ENCODE measurements at places on chromosomes 7 and 10.

DNA sequence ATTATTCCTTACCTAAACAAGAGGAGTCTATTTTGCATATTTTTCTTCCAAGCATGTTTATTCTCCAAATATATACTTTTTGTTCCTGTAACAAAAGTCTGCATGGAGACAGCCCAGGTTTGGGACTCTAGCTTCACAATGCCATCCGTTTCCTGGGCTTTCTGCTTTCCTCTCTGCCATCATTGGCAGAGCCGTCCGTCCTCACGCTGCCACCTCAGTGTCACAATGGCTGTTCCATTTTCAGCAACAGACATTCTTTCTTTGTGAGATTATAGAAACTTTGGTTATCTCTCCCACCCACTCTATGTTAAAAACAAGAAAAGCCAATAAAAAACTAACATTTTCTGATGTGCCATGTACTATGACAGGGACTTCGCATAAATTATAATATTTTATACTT is 825.2 kb downstream of the REEP3 start:
- no peak for DNase-seq

GRCh38 chr7:131937868-131938267 is 381.4 kb upstream of the PODXL start:
- DNase-seq = no peak

DNA sequence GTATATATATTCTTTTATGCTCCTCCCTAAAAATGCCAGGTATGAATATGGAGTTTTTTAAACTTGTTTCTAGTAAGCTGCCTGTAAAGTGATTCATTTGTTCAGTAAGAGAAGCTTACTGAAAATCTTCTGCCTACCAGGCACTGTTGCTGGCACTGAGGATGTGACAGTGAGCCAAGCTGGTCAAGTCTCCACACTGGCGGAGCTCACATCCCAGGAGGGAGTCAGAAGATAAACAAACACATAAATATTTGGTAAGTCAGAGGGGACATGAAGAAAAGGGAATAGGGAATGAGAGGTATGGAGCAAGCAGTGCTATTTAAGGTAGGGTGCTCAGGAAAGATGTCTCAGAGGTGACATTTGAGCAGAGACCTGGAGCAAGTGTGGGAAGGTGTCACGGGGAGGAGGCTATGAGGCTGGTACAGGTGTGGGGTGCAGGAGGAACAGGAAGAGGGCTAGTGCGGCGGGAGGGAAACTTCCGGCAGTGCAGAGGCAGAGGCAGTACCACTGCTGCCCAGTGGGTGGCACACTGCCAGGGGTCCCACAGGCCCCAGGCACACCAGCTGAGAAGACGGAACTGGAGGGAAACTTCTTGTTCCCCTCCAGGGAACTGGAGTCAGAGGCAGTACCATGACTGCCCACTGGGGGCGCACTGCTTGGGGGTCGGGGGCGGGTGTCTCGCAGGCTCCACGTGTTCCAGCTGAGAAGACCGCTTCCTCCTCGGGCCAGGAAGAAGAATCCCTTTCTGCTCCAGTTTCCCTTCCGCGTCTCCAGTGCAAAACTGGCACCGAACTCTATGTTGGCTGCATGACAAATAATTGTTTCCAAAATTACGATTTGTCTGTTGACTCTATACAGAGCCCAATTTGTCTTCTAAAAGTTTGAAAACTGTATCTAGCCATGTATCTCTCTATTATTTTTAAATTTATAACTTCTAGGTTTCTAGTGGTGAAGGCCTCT is 161.0 kb downstream of the TEX36 start:
- DNase-seq = no peak

GRCh38 chr7:116311816-116312471 is 101.6 kb downstream of the TES start:
- no peak for DNase-seq

- no peak for DNase-seq
Observed at GRCh38 chr10:73946253-73947145, 35.6 kb downstream of the PLAU start.

- no peak for DNase-seq
Observed at GRCh38 chr7:141693082-141693481, 8.9 kb downstream of the DENND11 start.

- DNase-seq = no peak
Observed at GRCh38 chr7:156722043-156722826, 81.7 kb downstream of the RNF32 start.

- no peak for DNase-seq
Observed at GRCh38 chr7:65477326-65477725, 103.7 kb downstream of the ZNF92 start.

GRCh38 chr10:11443468-11444154 is 167.8 kb downstream of the USP6NL start:
- no peak for DNase-seq

DNA sequence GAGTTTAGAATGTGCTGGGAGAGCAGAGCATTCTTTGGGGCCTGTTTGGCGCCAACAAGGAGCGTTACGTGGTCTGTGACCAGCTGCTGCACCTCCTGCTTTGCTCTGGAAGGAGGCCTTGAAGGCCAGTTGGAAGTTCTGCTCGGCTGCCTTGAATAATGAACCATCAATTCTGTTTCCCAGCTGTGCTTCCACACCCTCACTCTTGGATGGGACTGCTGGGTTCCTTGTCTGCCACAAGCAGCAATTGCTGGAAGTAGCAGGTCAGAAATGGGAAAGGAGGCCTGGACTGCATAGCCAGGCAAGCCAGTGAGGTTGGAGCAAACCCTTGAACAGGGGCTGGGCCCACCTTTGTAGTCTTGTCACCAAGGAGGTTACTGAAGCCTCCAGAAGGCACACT is 86.6 kb upstream of the INSYN2A start:
- peak; percentile 36 for DNase-seq

- DNase-seq = no peak
Observed at GRCh38 chr10:93652857-93653256, 40.5 kb downstream of the PDE6C start.

GRCh38 chr7:143973870-143974416 is 19.3 kb downstream of the OR2F1 start:
- no peak for DNase-seq

GRCh38 chr7:22584179-22584578 is 84.2 kb upstream of the STEAP1B start:
- no peak for DNase-seq

DNA sequence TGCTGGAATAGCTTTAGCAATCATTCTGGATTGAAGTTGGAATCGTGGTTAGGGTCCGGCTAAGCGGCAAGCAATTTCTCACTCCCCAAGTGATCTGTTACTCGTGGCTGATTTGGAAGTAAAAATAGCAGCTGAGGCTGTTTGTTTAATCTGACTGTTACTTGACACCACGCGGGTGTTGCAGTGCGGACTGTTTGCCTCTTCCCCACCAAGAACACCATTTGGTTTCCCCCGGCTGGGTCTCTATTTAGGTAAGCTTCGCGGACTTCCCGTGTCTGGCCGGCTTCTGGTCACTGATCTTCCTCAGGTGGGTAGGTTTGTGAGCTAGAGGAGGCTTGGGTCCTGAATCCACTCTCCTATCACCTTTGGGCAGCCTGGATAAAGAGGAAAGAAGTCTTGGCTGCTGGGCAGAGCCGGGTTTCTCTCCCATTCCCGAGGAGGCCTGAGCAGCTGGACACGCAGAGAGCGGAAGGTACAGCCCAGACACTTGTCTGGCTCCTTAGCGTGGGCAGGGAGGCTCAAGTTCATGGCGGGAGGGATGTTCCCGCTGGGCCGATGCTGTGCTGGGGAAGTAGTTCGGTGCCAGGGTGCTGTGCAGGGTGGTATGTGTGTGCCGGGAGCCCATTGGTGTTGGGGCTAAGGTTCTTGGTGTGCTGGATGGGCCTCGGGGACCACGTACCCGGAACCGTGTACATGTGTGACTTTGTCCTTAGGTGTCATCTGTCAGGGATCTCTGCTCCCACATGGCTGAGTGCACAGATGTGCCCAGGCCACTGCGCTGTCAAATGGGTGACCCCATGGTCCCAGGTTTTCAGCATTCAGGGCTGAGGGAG is at the start of gene C10orf71:
Gene C10orf71 (plus strand): TSS at position 188 of the 833 bp plus-strand sequence. CDS start 23,376 bp downstream, outside the sequence.
- DNase-seq = peak; percentile 51

GRCh38 chr7:84228526-84228925 is 33.9 kb upstream of the SEMA3A start:
- no peak for DNase-seq

DNA sequence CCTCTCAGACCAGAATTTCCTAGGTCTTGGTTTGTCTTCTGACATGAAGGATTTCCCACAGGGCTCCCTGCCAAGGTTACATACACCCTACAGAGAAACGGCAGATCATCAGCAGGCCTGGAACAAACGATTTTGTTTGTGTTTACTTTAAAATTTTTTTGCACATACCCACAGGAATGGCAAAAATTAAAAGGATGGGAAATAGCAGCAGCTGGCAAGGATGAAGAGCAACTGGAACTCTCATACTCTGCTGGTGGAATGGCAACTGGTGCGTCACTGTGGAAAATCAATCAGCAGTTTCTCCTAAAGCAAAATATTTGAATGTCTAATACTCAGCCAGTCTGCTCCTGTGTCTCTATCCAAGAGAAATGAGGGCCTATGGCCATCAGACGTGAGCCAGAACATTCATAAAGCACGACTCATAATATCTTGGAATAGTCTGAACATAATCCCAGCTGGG is 6.5 kb downstream of the BAIAP2L1 start:
- peak; percentile 34 for DNase-seq

DNA sequence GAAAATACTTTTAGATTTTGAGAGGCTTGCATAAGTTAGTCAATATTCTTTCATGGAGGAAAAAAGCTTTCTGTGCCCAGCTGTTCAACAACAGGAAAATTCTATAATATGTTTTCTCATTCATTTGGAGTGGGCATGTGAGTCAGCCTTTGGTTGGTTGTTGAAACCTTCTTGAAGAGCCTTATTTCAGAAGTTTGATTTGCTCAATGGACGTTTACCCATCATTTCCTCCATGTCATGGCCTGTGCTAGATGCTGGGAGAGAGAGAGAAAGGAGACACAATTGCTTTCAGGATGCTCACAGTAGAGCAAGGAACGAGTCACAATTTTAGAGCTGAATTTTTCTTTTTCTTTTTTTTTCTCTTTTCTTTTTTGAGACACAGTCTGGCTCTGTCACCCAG is 181.7 kb downstream of the PRKCQ start:
- no peak for DNase-seq

GRCh38 chr7:127415060-127415742 is 22.7 kb upstream of the ZNF800 start:
- DNase-seq = no peak

DNA sequence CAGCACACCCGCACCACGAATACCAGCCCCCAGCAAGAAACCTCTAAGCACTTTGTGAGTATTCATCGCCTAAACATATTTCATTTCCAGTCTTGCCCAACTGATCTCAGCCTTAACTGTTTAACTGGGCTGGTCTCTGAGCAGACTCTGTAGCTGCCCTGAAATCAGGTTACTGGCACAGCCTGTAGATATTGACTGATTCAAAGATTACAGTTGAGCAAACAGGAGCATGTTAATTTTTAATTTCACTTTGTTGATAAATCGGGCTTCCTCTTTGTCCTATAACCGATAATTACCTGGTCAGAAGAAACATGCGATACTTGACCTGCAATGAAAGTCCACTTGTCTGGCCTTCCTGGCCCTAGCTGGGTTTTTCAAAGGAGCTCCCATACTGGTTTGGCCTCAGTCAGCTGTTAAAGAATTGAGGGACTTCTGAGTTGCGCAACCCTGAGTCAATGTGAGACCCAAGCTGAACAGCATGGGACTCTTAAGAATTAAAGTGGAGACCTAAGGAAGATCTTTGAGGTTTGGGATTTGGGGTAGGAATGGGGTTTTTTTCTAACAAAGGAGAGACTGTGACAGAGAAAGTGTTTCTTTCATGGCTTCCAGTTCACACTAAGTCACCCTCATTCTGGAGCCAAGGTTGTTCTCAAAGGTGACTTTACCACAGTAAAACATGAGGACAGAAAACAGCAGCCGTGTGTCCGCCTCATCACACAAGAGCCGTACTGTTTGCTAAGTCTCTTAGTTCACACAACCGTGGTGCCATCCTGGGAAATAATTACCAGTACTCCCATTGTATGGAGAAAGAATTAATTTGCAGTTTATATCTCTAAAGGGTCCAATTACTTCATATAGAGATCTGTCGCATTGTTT is 75.9 kb downstream of the PPP1R3C start:
- no peak for DNase-seq

- DNase-seq = no peak
Observed at GRCh38 chr7:77239471-77239870, 39.9 kb upstream of the FGL2 start.

- DNase-seq = no peak
Observed at GRCh38 chr10:101675115-101675514, 19.9 kb downstream of the FBXW4 start.

DNA sequence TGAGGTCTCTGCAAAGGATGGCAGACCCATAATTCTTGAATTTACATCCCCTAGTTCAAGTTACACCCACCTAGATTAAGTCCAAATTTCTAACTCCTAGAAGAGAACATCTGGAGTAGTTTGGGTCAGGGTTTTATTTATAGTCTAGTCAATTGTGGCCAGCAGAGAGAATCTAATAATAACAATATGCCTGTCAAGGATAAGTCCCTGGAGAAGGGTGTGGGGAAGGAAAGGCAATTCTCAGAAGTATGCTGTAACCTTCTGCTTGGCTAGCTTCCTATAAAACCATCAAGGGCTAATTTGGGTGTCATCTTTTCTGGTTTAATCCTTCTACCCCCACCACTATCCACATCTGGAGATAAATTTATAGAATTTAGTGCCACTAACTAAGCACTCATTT is 52.8 kb upstream of the SEMA3E start:
- no peak for DNase-seq

- DNase-seq = peak; percentile 61
Observed at GRCh38 chr7:141654551-141654950, 47.4 kb downstream of the DENND11 start.

DNA sequence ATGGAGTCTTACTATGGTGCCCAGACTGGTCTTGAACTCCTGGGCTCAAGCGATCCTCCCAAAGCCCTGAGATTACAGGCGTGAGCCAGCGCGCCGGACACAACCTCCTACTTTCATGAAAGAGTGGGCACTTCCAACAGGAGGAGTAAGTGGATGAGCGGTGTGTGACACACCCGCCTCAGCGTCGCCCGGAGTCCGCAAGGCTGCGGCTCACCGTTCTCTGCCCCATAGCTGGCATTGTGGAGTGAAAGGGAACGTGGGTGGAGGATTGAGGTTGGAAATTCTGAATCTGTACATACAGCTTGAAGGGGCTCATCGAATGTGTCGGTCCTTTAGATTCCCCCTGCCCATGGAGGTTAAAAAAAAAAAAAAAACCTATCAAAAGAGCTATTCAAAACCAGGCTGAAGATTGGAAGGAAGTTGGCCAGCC is 524 bp upstream of the PRXL2A start:
- DNase-seq = peak; percentile 34

DNA sequence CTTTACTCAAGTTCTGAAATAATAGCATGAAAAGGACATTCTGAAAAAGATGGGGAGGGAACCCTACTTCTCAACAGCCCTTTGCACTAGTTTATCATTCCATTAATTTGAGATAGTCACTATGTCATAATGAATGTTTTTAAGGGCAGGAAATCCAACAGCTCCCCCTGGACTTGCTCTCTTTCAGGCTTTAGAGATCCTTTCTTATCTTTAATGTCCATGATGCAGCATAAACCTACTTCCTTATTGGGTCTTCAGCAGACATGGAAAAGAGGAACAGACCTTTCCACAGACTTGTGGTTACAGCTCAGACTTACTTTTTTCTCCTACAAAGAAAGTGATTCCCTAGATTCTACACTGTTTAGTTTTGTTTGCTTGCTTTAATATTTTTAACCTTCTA is 87.3 kb downstream of the IDE start:
- no peak for DNase-seq

GRCh38 chr10:108184114-108184513 is 1019.6 kb upstream of the SORCS1 start:
- no peak for DNase-seq

- no peak for DNase-seq
Observed at GRCh38 chr10:34520084-34520483, 295.0 kb downstream of the PARD3 start.

All from femur (tissue), 1 donor.